ENCODE measurements at places on chromosomes 4 and X.
A peak's percentile ranks its signal among the peaks of the same experiment; 100 is the strongest.

- DNase-seq, result no peak
Observed at GRCh38 chr4:15500701-15501100, 31.0 kb downstream of the CC2D2A start.

GRCh38 chrX:23930894-23931604, 23.2 kb downstream of the CXorf58 start:
- no peak for DNase-seq

DNA sequence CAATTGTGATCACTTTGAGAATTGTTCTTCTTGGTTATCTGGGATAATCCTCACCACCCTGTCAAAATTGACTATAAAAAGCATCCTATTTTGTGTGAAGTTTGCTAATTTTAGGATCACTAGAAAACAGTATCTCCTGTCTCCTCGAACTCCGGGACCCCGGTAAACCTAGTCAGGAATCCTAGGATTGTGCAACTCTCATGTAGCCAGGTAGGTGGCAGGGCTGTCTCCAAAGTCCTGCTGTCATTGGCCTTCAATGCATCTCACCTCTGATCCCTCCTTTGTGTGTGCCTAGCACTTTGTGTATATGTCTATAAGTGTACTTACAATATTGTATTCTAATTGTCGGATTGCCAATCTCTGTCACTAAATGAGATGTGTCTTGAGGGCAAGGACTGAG, 1564.8 kb downstream of the RPA4 start:
- no peak for DNase-seq

DNA sequence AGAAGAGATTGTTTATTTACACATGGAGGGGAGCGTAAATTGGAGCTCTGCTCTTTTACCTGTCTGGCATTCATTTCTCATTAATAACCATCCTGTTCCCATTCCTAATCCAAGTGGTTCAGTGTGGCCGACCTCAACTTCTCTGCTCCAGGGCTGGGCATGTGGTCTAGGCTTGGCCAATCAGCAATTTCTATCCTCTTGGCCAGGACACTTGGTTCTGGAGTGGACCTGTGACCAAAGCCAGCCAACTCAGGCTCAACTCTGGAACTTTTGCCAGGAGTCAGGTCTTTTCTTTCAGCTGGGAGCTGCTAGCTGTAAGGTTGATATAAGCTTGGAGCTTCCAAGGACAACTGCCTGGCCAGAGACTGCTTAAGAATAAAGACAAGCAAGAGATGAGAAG, 15.6 kb upstream of the RASL11B start:
- DNase-seq, result no peak

- DNase-seq, result no peak
Observed at GRCh38 chr4:57013543-57014120, 34.9 kb downstream of the POLR2B start.

DNA sequence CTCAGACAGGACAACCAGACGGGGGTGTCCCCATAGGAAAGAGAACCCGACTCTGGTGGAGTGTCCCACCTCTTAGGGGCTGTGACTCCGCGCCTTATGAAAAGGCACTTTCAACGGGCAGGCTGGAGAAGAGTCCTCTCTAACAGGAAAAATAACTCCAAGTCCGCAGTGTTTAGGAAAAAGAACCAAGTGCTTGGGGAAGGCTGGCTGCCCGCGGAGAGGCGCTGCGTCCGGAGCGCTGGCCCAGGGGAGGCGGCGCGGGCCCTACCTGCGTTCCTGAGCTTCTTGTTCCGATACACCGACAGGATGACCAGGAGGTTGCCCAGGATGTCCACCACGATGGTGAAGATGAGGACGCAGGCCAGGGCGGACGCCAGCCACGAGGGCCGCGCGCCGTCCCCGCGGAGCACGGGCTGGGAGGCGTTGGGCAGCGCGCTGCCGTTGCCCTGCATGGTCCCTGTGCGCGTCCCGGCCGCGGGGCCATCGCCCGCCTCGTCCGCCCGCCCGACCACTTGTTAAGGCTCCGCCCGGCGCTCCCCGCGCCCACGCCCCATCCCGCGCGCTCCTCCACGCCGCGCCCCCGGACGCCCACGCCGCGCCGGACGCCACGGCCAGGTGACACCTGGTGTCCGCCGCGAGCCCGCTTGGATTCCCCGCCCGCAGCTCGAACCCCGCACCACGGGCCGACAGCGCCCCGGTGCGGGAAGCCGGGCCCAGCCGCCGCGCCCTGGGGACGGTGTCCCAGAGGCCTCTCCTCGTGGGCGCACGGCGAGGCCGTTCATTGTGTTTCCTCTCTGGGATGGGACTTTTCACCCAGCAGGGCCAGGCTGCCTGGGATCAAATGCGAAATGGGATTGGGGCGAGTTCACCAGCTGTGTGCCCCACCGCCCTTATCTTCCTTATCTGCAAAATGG, at the start of gene MTNR1A:
Gene MTNR1A (minus strand): TSS at position 654 of the 914 bp plus-strand sequence. CDS start 202 bp downstream, at position 452.
- no peak for DNase-seq

GRCh38 chrX:50579955-50580354, 109.3 kb upstream of the DGKK start:
- no peak for DNase-seq

GRCh38 chr4:29722253-29722652, 997.9 kb upstream of the PCDH7 start:
- DNase-seq, result no peak

DNA sequence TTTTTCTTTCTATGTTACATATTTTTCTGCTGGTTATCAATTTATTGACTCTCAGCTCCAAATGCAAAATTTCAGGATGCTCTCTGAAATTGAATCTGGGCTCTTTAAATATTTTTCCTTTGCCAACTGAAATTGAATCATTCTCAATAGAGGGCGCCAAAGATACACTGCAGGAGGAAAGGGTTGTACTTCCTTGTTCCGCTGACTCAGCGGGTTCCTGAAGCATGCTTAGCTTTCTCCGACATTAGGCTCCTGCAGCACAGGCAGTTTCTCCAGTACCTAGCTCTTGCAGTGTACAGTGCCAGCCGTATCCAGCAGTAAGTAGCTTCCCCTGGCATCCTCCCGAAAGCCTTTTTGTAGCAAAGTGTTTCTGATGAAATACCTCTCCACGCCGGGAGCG, 28.8 kb upstream of the CFAP47 start:
- peak; percentile 31 for DNase-seq

DNA sequence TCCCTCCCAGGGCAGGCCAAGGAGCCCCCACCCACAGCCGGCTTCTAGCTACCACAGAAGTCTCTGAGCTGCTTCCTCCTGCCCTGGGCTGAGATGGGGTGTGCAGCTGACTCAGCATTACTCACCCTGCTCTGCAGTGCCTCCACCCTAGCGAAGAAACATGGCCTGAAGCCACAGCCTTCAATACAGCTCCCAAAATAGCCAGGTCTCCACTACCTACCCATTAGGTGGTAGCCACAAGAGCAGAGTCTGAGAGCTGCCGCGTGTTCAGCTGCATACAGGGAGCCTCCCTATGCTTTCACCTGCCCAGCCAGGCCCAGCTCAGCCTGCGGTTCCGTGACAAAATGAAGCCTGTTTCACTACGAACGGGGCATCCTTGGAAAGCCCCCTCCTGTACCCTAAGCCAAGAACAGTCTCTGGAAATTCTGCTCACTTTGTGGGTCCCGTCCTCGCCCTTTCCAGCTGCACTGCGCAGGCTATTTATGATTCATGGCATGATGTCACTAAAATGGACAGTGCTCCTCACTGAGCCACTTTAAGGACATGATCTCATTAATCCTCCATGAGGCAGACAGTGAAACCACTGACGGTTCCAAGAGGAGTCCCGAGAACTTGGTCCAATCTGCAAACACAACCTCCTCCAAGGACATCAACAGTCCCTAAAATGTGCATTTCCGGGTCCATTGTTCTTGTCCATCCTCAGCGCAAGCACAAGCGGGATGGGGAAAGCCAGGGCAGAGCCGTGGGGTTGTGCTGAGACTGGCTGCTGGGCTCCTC, 20.2 kb downstream of the WDR1 start:
- peak; percentile 47 for DNase-seq

DNA sequence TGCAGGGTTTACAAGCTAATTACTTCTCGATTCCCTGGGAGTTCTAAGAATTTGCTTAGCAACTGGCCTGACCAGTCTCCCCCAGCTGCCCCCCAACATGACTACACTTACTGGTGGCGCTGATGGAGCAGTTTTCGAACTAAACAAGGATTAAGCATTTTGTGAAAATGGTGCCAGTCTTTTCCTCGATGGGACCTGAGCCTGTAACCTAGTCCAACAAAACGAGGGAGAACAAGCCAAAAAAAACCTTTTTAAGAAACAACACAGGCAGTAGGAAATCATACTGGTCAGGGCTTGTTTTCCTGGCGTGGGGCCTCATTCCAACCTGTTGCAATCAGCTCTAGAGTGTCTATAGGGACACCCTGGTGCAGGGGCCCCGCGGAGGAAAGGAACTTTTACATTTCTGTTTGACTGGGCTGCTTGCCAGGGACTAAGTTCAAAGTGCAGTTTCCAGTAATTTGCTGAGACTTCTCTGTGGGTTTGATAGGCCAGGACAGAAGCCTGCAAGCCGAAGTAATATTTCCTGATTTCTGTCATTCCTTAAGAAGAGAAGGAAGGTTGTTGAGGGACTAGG, 158.7 kb downstream of the SPRY1 start:
- peak; percentile 47 for DNase-seq

GRCh38 chr4:136864604-136865185, 667.6 kb downstream of the PCDH18 start:
- peak; percentile 74 for DNase-seq

GRCh38 chr4:110793890-110794554, 171.1 kb upstream of the PITX2 start:
- no peak for DNase-seq

DNA sequence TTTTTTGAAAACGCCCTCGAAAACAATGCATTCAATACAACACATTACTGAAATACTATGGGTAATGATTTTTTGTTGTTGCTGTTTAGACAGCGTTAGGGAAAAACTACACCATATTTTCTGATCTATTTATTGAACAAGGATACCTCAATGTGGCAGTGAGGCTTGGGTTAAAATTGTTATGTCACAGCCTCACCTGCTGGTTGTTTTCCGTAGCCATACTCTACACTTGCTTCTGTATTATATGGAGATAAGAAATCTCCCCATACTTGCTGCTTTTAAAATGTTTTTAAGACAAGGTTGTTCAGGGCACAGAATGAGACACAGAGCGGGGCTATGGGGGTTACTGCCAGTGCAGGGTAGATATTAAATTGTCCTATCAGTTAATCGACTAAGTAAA, 221.6 kb upstream of the FTHL17 start:
- no peak for DNase-seq

GRCh38 chr4:4864443-4864939, 5.0 kb downstream of the MSX1 start:
- no peak for DNase-seq

DNA sequence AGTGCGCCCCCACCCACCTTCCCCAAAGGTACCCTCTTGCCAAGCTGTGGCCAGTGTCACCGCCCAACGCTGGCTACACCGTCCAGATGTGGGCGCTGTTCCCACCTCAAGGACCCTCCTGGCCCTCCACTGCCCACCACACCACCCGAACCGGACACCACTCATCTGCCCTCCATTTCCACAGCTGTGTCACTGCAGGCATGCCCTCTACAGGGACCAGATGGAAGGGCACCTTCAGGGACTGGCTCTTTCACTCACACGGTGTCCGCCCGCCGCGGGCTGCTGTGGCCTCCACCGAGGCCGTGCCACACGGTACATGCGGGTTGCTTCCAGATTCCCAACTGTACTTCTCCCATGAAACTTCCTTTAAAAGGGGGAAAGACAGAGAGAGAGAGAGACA, 87.7 kb downstream of the FAM53A start:
- DNase-seq, result no peak

DNA sequence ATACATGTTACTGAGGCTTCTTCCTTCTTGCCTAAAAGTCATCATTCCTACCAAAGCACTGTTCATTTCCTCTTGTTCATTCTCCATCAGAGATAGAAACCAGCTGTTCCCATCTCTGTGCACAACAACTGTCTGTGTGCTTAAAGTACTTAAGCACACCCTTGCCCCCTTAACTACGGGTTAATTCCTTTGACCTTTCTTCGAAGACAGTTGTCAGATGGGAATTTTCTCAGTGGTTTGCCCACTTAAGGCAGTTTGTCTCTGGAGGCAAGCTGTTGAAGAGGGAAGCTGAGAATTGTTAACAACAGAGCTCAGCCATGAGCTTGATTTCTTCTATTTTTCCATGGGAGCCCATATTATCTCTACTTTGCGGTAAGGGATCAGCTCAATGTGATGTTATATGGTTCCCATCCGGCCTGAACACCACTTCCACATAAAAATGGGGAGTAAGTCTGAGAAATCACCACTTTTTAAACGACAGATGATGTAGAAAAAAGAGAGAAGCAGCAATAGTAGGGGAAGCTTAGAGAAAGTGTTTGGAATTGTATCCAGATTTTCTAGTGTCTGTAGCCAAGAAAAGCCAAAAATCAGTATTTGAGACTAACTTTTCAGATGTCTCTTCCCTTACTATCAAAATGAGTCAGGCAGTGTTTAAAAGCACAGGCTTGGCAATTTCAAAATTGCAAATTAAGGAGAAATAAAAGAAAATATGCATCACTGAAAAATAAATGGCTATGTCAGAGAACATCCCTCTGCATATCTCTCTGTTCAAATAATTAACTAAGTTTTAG, 194.4 kb downstream of the SLIT2 start:
- DNase-seq, result no peak

DNA sequence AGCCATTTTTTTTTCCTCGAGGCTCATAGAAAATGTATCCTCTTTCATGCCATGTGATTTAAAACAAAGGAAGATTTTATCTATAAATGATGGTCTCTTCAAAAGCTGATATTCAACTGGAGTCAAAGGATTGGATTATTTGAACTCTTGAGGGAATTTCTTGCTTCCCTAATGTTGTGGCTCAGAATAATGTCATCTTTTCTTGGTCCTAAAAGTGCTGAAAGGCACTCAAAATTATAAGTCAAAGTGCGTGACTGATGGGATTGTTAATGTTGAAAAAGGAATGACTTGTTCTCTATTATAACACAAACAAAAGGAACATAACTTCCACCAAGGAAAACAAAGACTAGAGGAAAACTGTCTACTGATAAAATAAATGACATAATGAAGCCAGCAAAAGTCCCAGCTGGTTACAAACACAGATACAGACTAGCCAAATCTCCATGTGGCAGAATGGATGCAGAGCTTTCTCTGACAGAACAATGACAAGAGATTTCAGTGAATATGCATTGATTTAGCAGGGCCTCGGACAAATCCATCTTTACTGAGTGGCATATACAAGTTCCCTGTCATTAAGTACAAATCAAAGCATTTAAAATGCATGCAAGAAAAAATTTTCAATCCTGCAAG, 552.6 kb downstream of the GBA3 start:
- peak; percentile 43 for DNase-seq

DNA sequence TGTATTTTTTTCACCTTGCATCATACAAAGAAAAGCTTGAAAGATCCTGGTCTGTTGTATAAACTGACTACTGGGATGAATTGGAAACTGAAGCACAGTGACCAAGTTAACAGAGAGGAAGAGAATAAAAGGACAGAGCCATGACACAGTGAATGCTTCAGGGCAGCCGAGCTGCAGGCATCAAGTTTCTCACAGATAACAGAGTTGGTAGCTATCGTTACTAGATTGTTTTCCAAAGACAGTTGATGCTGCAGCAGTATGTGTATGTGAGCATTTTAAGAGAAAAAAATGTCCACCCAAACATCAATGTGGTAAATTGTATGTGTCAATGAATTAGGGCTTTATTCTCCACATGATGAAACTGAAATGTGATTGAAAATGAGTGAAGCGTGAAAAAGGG, 1032.7 kb downstream of the ADGRL3 start:
- no peak for DNase-seq
